ENCODE measurements at places on chromosomes 13 and 19.

DNA sequence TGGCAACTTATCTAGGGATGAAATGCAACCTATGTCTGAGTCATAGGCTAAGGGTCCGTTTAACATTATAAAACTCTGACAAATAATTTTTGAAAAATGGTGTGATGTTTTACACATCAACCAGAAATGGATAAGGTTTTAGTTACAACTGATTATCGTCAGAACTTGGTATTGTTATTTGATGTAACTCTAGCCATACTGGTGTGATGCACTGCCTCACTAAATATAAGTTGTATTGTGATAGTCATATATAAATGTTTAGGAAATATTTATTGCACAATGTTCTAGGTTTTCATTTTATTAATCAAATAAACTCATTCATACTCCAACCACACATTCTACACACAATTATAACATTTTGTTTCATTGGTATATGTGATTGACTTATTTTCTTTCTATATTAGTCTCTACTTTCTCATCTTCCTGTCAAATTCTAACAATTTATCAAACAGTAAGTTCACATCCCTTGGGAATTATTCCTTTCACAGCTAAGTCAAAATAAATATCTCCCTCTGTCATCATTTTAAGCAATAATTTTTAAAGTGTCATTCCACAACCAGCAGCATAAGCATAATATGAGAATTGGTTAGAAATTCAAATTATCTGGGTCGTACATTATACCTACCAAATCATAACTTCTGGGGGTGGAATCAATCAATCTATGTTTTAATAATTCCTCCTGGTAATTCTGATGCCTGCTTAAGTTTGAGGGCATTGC is 873.9 kb downstream of the SLITRK1 start:
- H3K27me3 ChIP-seq, result no peaks in the 10 kb centered on the region
- H3K4me1 ChIP-seq, result peaks cover 5% of the 10 kb centered on the region
- DNase-seq, result no peak
- no peak overlapping the region for H3K27ac ChIP-seq
- no peaks in the 10 kb centered on the region for H3K36me3 ChIP-seq
- no peak overlapping the region for H3K4me3 ChIP-seq

DNA sequence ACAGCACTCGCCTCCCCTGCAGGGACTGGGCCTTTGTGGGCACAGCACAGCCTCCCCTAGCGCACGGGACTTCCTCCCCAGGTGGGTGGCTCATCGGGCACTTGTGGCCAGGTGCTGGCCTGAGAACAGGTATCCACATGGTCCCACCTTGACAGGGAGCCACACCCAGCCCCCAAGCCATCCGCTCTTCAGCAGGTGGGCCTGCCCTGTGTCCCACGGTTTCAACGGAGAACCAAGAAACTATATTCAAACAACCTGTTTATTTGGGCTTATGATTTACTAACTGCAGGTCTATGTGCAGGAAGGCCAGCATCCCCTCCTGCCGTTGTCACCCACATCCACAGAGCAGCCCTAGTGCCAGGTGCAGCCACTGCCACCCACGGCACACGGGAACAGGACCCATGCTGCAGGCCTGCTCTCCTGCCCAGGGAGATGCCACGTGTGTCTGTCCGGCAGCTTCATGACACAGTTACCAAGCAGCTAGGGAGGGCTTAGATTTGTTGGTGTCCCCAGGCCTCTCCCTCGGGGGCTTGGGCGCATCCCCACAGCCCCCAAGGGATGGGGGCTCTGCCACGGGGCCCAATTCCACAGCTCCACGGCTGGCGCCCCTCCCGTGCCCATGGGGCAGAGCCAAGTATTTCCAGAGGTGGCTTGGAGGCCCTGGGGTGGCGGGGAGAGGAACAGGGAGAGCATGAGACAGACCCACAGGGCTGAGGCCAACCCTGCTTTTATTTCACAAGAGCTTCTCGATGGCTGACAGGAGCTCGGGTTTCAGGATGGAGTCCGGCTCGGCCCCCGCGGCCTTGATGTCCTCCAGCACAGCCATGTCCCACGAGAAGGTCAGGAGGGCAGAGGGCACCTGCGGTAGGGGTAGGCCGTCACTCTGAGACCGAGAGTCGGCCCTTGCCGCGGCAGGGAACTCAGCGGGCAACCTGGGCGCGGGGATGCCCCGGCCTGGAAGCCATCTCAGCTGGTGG is 12.5 kb downstream of the UBXN6 start:
- peaks cover 2% of the 10 kb centered on the region for H3K36me3 ChIP-seq
- H3K27ac ChIP-seq, result no peak overlapping the region
- H3K4me1 ChIP-seq, result no peaks in the 10 kb centered on the region
- H3K4me3 ChIP-seq, result no peak overlapping the region
- H3K27me3 ChIP-seq, result no peaks in the 10 kb centered on the region

DNA sequence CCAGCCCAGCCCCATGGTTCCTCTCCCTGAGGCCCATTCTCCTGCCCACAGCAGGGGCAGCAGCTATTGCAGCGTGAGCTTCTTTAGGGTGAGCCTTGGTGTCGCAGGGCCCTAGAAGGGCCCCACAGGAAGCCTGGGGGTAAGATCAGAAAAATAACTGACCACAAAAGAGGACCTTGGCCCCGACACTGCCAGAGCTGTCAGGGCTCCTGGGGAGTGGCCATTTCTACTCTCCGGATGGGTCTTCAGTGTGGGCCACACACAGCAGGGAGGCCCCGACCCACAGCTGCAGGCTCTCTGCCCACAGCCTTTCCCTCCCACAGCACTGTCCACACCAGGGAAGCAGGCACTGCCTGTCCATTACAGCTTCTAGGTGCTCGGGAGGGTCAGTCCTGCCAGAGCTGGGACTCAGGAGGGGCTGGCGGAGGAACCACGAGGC is 3.5 kb upstream of the SIGLEC8 start:
- H3K4me1 ChIP-seq, result no peaks in the 10 kb centered on the region
- H3K36me3 ChIP-seq, result no peaks in the 10 kb centered on the region
- peaks cover 38% of the 10 kb centered on the region for H3K27me3 ChIP-seq
- H3K4me3 ChIP-seq, result no peak overlapping the region

GRCh38 chr13:45728759-45729158 is 26.6 kb downstream of the CBY2 start:
- peaks cover 10% of the 10 kb centered on the region for H3K27me3 ChIP-seq
- no peak for DNase-seq
- H3K4me1 ChIP-seq, result peaks cover 10% of the 10 kb centered on the region

- no peak overlapping the region for H3K4me3 ChIP-seq
- H3K27ac ChIP-seq, result no peak overlapping the region
- no peaks in the 10 kb centered on the region for H3K36me3 ChIP-seq
Measured at GRCh38 chr13:44872751-44873150, 116.5 kb downstream of the NUFIP1 start.

- H3K4me3 ChIP-seq, result no peak overlapping the region
- H3K36me3 ChIP-seq, result no peaks in the 10 kb centered on the region
- no peak overlapping the region for H3K27ac ChIP-seq
- DNase-seq, result no peak
- H3K27me3 ChIP-seq, result peaks cover 11% of the 10 kb centered on the region
Measured at GRCh38 chr19:6721773-6722172, 1.3 kb upstream of the C3 start.

DNA sequence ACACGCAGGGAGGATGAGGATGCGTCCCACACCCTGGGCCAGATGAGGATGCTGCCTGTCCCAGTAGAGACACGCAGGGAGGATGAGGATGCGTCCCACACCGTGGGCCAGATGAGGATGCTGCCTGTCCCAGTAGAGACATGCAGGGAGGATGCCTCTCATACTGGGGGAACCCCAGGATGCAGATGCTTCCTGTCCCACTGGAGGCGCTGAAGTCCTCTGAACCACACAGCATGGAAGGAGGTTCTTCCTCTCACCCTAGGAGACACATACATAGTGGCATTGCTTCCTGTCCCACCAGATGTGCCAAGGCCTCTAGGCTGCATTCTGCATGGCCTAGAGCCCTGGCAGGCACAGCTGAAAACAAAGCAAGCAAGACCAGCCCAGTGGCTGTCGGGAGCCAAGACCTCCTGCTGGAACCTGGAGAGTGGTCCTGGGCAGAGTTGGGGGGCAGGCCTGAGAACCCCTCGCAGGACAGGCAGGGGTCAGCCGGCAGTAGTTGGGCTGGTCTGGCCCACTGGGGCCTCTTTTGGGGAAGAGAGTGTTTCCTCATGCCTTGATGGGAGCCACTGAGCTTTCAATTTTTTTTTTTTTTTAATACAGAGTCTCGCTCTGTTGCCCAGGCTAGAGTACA is 4.3 kb downstream of the HPN start:
- no peak overlapping the region for H3K27ac ChIP-seq
- peaks cover 3% of the 10 kb centered on the region for H3K36me3 ChIP-seq
- no peak for DNase-seq
- H3K4me1 ChIP-seq, result peaks cover 29% of the 10 kb centered on the region
- H3K4me3 ChIP-seq, result no peak overlapping the region

DNA sequence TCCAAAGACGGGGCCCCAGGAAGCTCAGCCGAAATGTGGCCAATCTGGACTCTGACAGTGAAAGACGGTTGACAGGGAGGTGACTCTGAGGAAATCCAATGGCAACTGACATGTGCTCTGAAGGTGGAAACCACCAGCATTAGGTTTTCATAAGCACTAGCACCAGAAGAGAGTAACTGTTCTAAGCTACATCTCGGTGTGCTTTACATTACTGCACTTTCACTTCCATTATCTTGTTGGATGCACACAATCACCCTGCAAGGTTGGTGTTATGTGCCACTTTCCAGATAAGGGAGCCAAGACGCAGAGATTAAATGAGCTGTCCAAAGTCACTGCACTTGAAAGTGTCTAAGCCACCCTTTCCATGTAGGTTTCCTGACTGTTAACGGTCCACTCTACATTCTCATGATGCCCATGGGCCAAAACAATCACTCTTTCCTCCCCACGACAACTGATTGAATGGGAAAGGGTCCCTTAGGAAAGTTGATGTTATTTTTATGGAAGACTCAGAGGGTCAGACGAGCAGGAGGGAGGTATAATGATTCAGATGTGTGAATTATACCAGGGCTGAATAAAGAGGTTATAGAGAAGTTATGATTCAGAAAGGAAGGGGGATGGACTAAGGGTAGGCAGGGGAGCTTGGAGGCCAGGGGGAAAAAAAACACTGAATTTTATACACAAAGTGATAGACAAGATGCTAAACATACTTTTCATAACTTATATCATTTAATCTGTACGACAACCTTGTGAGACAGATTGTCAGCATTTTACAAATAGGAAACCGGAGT is 52.8 kb downstream of the RUBCNL start:
- no peak overlapping the region for H3K27ac ChIP-seq
- peaks cover 9% of the 10 kb centered on the region for H3K27me3 ChIP-seq
- H3K4me3 ChIP-seq, result no peak overlapping the region
- DNase-seq, result no peak

- DNase-seq, result no peak
- H3K4me3 ChIP-seq, result no peak overlapping the region
- no peaks in the 10 kb centered on the region for H3K27me3 ChIP-seq
Measured at GRCh38 chr13:31278869-31279268, 79.1 kb downstream of the B3GLCT start.

DNA sequence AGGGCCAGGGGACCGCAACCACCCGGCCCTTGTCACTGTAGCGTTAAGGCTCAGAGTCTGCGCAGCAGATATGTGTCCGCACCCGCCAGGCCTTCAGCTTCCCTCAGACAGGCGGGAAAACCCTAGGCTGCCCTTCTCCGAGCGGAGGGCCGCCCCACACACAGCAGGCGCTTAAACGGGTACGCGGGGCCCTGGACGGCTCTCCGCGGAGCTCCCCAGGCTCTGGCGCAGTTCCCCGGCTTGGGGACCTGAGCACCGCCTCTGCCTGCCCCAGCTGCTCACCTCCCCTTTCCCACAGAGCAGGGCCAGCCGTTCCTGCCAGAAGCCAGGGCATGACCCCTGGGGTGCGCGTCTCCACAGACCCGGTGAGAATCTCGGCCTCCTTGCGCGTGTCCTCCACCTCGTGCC is 593 bp downstream of the ZNF135 start:
- peaks cover 40% of the 10 kb centered on the region for H3K36me3 ChIP-seq
- DNase-seq, result no peak
- H3K4me1 ChIP-seq, result peaks cover 3% of the 10 kb centered on the region
- peaks cover 6% of the 10 kb centered on the region for H3K27me3 ChIP-seq

- H3K27me3 ChIP-seq, result no peaks in the 10 kb centered on the region
- peaks cover 18% of the 10 kb centered on the region for H3K36me3 ChIP-seq
- peak; percentile 60 for DNase-seq
- peak overlapping the region; percentile 99 for H3K27ac ChIP-seq
Measured at GRCh38 chr19:38693380-38694223, 46.2 kb downstream of the ACTN4 start.
